Right renal cortex interstitium (tissue), 3 donors: ENCODE measurements at places on chromosomes 7 and 10. TPM values are rescaled to one million over a fixed set of nuclear protein-coding genes. Genes with fewer than 3 reads are reported as not detected.

Gene MINDY4
- 10.8 TPM for polyA plus RNA-seq

DNA sequence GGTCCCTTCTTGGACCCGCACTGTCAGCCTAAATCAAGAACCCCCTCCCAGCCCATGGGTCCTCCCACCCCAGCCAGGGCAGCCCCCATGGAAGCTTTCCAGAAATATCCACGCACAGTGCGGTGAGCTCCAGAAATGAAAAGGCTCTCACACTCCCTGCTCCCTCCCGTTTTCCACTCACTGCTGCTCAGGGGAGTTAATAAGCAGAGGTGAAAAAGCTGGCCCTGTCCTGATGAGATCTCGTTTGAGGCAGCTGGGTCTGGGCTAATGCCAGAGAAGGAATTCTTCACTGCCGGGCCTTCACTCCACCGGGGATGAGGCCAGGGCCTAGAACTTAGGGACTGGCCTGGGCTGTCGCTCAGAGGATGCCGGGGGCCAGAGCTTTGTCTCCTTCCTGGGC, 102.2 kb downstream of the ZMIZ1 start:
- no peak for DNase-seq

DNA sequence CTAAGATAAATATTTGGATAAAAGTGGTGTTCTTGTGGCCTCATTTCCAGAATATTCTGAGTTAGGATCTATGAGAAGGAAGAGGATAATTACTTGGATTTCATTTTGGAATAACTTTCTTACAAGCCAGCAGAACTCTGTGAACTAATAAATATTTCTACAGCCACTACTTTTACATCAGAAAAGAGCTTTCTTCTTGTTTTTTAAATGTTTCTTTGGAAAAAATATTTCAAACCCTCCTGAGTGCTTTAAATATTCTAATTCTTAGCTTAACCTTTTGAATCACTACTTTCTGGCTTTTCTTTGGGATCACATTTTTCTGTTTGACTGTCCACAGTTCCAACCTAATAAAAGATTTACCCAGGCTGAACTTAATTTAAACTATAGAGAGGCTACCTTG, 279.2 kb upstream of the PHYHIPL start:
- no peak for DNase-seq

DNA sequence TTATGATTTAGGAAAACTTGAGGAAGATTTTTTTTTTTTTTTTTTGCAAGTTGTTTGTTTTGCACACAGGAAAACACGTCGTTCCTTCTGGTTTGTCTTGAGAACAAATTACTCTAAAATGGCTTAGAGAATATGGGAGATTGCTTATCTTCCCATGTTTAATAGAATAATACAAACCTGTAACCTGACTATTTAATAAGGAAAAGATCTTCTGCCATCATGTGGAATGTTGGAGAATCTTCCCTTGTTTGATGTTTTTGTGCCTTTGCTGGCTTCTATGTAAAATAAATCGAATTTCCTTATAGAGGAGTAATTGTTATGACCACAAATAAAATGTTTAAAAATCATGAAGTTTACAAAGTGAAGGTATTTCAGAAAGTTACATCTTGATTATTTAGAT, 818.8 kb downstream of the GATA3 start:
- no peak for DNase-seq

DNA sequence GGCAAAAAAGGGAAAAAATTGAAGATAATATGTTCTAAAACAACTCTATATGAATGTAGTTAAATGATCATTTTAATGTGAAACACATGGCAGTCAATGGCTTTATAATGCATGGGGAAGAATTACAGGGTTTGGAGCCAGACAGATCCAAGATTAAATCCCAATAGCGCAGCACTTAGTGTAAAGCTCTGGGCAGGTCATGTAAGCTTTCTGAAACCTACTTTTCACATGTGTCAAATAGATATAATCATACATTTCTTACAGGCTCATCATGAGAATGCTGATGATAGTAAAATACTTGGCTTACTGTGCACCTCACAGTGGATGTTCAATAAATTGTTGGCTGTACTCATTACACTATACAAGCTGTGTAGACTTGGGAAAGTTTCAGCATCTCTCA, 48.0 kb upstream of the ZNF365 start:
- DNase-seq = no peak

- no peak for DNase-seq
These were observed 1142.3 kb downstream of the NXPH1 start for GRCh38 chr7:9575716-9576115.
